ENCODE measurements at places on chromosomes 3 and 15. TPM values are rescaled to one million over a fixed set of nuclear protein-coding genes. Genes with fewer than 3 reads are reported as not detected.

GRCh38 chr3:163462446-163462845, 1615.8 kb downstream of the SI start:
- no peak for DNase-seq

DNA sequence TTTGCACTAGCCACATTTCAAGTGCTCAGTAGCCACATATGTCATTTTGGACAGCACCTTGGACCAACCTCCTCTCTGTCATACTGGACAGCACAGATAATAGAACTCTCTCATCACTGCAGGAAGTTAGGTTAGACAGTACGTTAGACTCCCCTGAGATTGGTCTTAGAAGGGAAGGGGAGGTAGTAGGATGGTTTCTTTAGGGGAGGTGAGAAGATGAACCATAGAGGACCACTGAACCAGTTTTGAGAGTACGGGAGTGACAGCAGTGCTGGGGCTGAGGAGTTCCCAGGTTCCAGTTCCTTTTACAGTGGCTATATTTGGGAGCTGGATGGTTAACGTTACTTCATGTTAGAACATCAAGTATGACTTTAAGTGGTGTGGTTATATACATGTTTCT, 7.8 kb downstream of the LRCH3 start:
- no peak for DNase-seq

DNA sequence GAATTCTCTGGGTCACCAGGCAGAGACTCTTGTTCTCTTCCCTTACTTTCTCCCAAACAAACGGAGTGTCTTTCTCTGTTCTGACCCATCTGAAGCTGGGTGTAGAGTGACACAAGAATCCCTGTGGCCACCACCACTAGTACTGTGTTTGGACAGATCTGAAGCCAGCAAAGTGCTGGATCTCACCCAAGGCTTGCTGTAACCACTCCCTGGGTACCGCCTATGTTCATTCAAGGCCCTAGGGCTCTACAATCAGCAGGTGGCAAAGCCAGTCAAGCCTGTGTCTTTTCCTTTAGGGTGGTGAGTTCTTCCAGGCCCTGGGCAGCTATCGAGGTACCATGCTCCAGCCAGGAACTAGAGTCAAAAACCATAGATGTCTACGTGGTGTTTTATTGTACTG, 149.2 kb upstream of the CTNNB1 start:
- DNase-seq, result no peak

MYRIP gene
- total RNA-seq, result 0.70 TPM

DNA sequence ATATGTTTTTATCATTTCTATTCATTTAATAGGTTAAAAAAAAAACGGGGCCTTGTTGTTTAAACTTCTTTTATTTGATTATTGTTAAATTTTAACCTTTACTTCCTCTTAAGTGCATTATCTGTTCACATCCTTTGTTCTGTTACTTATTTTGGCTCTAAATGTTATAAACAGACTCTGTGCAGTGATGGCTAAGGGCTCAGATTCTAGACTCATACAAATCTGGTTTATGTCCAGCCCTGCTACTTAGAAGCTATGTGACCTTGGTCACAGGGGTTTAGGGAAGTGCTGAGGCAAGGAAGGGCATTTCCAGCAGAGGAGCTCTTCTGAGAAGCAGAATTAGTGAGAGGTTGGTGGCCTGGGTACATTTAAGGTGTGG, 55.3 kb upstream of the VILL start:
- no peak for DNase-seq

- peak; percentile 77 for DNase-seq
Measured at GRCh38 chr15:74174219-74174957, 878 bp downstream of the ISLR start.

- DNase-seq, result no peak
Measured at GRCh38 chr3:28210968-28211713, 30.3 kb upstream of the CMC1 start.

DNA sequence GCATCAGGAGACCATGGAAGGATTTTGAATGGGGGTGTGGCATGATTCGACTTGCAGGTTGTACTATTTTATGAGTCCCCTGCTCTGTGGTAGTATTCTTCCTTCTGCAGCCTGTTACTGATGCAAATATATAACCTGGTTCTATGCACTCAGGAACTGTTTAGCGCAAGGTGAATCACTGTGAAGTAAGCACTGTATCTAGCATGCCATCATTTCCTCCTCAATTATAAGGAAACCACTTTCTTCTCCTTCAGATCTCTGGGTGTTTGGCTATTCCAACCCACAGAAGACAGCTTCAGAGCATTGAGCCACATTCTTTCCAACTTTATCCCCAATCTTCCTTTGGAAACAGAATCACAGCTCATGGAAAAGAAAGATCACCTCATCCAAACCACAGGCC, 176.7 kb downstream of the DIPK2A start:
- no peak for DNase-seq

PPP1R14D gene
- not detected for total RNA-seq

ANKRD34C gene
- total RNA-seq, result 0.78 TPM

COL8A1 gene
- 28.5 TPM for total RNA-seq

GRCh38 chr3:50466177-50466576, 37.3 kb downstream of the CACNA2D2 start:
- no peak for DNase-seq

WDR49 gene
- 3.4 TPM for total RNA-seq

TNFSF10 gene
- 13.0 TPM for total RNA-seq

TRPM7 gene
- 34.5 TPM for total RNA-seq

DNA sequence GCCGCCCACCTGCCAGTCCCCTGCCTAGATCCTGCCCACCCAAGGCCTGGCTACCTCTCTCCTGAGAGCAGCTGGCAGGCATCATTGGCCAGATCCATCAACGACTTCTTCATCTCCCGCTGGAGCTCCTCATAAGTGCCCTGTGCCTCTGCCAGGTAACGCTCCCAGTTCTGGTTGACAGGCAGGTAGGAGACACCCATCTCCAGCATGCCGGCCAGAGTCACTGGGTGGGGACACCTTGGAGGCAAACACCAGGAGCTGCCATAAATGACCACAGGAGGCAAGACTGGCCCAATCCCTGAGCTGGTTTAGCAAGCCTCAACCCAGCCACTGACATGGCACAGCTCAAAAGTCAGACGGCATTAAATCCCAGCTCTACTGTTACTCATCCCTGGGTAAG, 7.5 kb downstream of the POLG start:
- DNase-seq, result no peak

TUSC7 gene
- not detected for total RNA-seq

DNA sequence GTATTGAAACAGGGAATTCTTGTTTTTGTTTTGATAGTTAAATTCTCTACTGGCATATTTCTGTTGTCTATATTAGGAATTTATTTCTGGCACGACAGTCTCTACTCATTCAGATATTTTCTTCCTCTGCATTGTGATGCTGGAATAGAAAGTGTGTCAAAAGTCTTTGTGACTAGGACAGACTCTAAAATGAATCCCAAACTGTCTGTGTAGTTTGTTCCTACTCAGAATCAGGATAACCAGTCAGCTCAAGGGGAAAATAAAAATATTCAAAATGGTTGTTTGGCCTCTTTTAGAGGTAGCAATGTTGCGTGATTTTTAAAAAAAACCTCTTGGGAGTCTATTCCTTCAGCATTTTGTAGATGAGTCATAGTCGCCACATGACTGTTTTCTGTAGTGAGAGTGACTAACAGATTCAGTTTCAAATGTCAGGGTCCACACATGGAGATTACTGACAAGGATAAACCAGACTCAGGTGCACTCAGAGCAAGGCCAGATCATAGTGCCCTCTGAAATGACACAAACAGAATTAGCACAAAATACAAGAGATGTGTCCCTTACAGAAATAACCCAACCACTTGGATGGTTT, 13.1 kb downstream of the SLC7A14 start:
- no peak for DNase-seq

- DNase-seq, result no peak
Measured at GRCh38 chr15:37137221-37137620, 36.9 kb upstream of the MEIS2 start.

- DNase-seq, result no peak
Measured at GRCh38 chr3:183875411-183875810, 9.3 kb downstream of the PARL start.

DNA sequence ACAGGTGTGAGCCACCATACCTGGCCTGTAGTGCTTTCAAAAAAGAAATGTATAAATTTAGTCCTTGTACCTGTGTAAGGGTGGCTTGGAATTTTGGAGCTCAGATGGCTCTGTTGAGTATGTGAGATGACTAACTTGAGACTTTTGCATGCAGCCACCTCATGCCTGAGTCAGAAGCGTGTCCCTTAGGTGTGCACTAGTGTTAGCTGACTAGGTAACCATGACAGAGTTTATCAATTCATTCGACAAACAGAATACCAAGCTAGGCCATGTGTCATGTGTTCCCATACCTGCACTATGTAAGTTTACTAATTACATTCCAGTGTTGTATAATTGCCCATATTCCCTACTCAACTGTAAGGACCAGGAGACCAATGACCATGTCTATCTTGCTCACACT, 4.0 kb upstream of the ZNF639 start:
- DNase-seq, result no peak

TIGIT gene
- total RNA-seq, result 0.32 TPM

DNA sequence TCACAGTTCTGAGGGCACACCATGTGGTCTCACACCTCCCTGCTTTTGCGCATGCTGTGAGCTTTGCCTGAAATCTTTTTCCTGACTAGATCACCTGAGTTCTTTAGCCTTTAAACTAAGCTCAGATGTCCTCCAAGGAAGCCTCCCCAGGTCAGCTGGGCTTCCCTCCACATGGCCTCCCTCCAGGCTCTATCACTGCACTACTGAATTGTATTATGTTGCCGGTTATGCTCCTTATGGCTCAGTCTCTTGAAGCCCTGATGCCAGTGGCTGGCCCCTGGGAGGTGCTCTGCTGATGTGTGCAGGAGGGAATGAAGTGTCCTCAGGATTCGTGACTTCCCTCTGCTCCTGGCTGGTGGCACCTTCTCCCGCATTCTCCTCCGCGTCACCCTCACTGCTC, 93.3 kb upstream of the BLM start:
- no peak for DNase-seq

IMPG2 gene
- 0.38 TPM for total RNA-seq

DNA sequence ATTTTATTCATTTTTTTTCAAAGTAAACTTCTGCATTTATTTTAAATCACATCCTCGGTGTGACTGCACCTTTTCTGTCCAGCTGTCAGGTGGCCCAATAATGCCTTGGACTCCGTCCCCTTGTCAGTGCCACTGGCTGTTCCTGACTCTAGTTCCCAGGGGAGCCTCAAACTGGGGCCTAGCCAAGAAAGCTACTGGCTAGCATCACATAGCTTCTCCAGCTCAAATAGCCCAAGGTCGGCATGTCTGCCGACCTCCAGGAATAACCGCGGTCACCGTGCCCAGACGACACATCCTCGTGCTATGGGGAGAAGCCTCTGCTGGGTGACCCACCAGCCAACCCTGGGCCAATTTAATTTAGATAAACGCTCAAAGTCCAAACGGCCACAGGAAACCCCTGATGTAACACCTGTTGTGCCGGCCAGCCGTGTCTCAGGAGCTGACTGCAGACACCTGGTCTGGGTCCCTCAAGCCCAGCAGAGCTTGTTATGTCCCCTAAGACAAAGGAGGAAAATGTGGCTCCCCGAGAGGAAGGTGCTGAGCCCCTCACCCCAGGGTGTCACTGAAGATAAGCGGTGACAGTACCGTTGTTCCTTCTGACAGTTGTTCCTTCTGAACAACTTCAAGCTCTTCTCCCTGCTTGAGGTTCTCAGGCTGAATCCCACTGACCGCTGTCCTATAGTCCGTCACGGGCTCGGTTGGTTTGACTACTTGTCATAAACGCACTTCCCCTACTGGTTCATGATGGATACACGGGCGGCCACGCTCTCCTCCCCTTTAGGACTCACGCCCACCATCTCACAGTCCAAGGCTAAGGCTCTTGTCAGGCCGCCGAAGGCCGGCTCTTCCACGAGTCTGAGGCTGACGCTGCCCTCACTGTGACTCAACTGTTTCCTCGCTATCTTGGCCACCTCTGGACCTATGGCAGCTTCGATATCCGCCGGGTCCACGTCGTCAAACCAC, 126.2 kb downstream of the KLF13 start:
- DNase-seq, result no peak

- DNase-seq, result no peak
Measured at GRCh38 chr3:27387625-27388024, 18.4 kb upstream of the NEK10 start.

LRRC31 gene
- total RNA-seq, result not detected

TAMM41 gene
- total RNA-seq, result 12.0 TPM

- no peak for DNase-seq
Measured at GRCh38 chr3:101038393-101038792, 45.2 kb upstream of the ABI3BP start.

- no peak for DNase-seq
Measured at GRCh38 chr3:98733812-98734281, 29.3 kb upstream of the ST3GAL6 start.

BTLA gene
- total RNA-seq, result 0.35 TPM

GRCh38 chr3:148540266-148540665, 157.4 kb upstream of the AGTR1 start:
- DNase-seq, result no peak

EXD1 gene
- not detected for total RNA-seq

TIMP4 gene
- total RNA-seq, result 4.3 TPM

DNA sequence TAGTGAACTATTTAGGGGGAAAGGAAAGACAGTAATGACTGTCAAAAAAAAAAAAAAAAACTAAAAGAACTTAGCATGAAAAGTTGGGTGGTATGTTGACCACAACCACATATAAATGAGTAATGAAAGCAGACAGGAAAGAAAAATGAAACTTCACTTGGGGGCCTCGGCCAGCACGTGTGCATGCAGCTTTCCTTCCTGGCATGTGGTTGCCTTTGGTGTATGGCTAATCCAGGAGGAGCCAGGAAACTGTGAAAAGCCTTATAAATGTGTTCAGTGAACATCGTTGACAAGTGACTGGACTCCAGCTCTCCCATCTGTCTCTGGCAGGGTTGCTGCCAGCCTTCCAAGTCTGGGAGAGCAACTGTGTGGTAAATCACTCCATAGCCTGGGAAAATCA, 195.1 kb downstream of the DTWD1 start:
- no peak for DNase-seq

CPNE4 gene
- total RNA-seq, result 7.4 TPM

DNA sequence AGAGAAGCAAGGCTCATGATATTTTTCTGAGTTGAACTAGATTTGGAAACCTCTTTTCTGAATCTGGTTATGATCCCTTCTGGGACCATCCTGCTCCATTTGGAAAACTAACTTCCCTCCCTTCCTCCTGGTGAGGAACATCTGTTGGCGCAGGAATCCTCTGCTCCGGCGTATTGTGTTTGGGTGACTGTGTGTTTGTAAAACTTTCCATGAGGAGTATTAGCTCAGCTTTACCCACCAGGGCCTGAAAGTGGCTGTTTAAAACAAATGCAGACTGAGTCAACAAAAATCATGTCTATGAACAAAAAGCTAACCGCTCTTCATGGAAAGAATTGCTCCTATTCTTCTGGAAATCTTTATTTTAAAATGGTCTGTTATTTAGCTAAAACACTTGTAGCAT, 17.7 kb downstream of the STARD9 start:
- DNase-seq, result no peak

MCTP2 gene
- 1.5 TPM for total RNA-seq

- no peak for DNase-seq
Measured at GRCh38 chr3:189982321-189982945, 138.3 kb downstream of the P3H2 start.

RTP1 gene
- not detected for total RNA-seq

DNA sequence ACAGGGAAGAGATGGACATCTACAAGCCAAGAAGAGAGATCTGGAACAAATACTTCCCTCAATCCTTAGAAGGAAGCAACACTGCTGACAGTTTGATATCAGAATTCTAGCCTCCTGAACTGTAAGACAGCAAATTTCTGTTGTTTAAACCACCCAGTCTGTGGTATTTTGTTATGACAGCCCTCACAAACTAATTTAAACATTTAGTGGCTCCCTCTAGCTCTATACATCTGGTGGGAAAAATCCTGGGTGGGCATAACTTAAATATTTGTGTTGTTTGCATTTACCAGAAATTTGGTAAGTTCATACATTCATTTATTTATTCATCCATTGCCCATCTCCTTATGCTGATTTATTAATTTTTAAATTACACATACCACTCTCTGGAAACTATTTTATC, 62.5 kb upstream of the GSK3B start:
- no peak for DNase-seq
